ENCODE measurements at places on chromosomes 2 and 18.

DNA sequence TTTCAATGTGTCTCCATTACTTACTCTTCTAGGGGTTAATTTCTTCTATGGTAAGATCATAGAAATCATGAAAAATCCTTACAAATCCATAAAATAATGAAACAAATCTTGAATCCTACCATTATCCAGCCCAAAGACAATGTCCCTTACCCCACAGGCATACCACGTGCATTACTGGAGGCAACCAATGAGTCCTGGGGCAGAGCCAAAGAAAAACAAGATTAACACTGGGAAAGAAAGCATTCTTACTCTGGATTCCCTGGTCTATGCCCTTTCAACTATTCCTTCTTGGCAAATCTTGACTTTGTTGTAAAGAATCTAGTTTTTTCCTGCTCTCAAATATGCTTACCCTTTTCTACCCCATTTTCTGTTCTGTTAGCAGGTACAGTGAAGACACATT lies 3.1 kb upstream of the GALNT1 start:
- DNase-seq = no peak

DNA sequence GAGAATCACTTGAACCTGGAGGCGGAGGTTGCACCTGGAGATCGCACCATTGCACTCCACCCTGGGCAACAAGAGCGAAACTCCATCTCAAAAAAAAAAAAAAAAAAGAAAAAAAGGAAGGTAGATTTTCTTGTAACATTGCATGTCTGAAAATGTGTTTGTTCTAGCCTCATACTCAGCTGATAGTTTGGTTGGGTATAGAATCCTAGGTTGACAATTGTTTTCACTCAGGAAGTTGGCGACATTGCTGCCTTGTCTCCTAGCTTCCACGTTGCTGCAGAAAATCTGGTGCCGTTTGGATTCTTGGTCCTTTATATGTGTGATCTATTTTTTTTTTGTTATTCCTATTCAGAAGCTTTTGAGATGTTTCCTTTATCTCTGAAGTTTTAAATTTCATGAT lies 4.7 kb downstream of the ING5 start:
- no peak for DNase-seq

- no peak for DNase-seq
Measured at GRCh38 chr2:196277002-196277401, 105.6 kb upstream of the STK17B start.

DNA sequence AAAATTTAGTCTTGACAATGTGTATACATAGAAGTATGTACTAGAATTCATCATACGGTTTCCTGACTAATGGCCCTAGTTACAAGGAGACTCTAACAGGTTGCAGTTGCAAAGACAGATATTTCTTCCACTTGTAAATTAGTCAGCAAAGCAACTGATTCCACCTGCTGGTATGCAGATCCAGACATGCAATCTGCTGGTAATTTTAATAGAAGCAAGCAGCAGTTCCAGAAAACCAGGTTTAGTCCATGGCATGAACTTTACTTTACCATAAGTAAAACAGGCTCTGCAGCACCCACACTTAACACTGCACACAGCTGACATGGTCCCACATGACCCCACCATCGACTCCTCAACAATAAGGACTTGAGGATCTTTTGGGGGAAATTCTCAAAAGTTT lies 110.9 kb upstream of the SP3 start:
- DNase-seq = no peak

DNA sequence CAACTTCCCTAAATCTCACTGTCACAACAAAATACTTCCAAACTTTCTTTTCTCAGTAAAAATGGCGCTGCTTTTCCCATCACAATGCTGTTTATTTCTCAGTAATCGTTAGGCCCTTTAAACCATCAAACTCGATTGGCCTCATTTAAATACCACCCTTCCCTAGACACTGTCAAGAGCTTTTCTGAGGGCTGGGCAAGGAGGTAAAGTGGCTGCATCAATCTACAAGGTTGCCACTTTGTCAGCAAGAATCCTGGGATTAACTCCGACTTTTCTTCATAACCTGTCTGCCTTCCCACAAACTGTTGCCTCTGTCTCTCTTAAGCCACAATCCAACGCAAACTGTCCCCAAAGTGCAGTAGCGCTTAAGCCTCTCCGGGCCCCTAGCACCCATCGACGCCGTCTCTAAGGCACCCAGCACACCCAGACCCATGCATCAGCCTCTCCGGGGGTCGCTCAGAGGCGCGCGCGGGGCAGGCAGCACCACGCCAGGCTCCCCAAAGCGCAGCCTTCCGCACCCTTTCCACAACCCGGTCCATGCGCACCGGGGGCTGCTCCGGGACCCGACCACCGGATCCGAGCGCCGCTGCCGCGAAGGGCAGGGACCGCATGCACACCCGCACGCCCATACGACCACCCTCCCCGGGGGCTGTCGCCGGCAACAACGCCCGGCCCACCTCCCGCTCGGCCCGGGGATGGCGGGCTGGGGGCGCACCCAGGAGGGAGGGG lies 683 bp downstream of the MBOAT2 start:
- DNase-seq = no peak

DNA sequence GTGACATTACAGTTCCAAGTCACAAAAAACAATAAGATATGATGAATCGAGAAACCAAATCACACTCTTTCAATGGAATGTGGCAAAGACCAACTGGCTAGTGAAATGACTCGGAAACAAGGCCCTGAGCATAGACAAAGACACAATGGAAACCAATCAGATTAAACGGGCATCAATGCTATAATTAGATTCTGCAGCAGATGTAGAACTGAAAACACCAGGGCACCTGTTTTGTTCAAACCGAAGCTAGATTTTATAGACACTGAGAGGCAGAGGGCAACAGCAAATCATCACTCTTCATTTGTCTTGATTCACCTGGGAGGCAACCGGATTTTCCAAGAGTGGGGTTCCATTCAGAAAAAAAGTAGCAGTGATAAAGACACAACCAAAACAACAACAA lies 92.8 kb upstream of the BARD1 start:
- DNase-seq = no peak

All from NCI-H2107 (cell line).